ENCODE measurements at places on chromosomes 6 and 20.
A peak's percentile ranks its signal among the peaks of the same experiment; 100 is the strongest.

- peak; percentile 96 for DNase-seq
Observed at GRCh38 chr20:10434832-10435812, at the start of gene SLX4IP. Gene SLX4IP (plus strand): TSS chr20:10435305. CDS start chr20:10458205, 22,900 bp downstream.

GRCh38 chr6:14117158-14118090 lies at the start of gene CD83:
Gene CD83 (plus strand): TSS chr6:14117772. CDS start chr6:14117812, 40 bp downstream.
- no peak for DNase-seq

GRCh38 chr6:44797746-44798145 lies 410.2 kb downstream of the CDC5L start:
- no peak for DNase-seq

GRCh38 chr6:168097621-168098430 lies 18.8 kb upstream of the FRMD1 start:
- DNase-seq, result no peak

GRCh38 chr6:154301839-154302752 lies 54.5 kb downstream of the IPCEF1 start:
- no peak for DNase-seq

- DNase-seq, result peak; percentile 75
Observed at GRCh38 chr6:163667372-163668060, 253.0 kb downstream of the QKI start.

DNA sequence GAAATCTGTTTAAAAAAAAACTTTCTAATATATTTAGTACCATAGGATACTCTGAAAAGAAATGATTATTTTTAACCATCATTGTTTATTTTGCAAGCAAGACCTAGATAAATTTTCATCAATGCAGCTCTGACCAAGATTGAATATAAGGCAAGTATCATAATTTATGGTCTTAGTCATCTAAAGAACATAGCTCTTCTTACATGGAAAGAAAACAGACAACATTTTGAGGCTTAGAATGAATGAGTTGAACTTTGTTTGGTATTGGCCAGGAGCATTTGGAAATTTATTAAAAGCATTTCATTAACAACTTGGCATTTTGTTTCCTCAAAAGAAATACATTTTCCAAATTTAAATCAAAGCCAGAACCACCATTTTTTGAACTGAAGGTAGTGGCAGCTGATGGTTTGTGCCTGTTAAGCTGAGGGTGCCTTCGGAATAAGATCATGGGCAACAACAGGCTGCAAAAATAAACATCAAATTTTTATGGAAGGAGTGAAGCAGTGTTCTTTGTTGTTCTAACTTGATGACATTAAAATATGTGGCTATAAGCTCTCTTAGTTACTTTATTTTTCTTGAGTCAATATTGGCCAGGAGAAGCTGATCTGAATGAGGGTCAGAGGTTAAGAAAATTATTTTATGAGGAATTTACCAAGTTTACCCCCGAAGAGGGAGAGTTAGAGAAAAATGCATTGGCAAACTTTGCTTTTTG lies 6.7 kb upstream of the ATXN1 start:
- DNase-seq, result no peak

DNA sequence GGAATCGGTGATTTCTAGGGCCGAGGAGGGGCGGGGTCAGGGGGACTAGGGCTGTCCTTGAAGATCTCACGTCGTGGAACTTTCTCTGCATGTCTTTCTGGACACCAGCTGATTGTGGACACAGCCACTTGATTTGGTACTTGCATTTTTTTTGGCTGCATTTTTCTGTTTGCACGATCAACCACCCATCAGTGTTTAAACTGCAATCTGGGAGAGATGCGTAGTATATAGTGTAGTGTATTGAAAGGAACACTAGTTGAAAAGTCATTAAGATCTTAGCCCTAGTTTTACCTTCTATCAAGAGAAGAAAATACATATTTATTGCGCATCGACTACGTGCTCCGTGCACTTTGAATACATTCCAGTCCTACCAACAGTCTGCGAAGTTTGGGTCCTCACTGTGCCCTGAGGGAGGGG lies 657 bp downstream of the NT5DC1 start:
- no peak for DNase-seq

DNA sequence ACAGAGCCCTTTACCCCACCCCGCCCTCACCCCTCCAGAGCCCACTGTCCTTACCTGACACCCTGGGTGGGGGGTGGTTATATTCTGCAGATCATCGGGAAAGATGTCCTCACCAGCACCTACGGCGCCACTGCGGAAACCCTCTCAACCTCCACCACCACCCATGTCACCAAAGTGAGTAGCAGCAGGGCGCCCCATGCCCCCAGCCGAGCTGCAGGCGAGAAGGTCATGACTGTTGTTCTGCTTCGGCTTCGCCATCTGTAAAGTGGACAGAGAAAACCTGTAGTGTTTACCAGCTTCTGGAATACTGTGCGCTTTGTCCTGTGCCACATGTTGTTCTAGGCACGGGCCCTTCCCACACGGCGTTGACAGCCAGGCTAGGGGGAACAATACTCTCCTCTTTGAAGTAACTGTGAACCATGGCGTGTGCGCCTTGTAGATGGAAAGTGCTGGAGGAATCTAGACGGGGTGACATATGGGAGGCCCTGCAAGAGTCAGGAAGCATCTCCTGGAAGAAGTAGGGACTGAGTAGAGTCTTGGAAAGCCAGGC lies 16.5 kb upstream of the AAR2 start:
- DNase-seq, result no peak

DNA sequence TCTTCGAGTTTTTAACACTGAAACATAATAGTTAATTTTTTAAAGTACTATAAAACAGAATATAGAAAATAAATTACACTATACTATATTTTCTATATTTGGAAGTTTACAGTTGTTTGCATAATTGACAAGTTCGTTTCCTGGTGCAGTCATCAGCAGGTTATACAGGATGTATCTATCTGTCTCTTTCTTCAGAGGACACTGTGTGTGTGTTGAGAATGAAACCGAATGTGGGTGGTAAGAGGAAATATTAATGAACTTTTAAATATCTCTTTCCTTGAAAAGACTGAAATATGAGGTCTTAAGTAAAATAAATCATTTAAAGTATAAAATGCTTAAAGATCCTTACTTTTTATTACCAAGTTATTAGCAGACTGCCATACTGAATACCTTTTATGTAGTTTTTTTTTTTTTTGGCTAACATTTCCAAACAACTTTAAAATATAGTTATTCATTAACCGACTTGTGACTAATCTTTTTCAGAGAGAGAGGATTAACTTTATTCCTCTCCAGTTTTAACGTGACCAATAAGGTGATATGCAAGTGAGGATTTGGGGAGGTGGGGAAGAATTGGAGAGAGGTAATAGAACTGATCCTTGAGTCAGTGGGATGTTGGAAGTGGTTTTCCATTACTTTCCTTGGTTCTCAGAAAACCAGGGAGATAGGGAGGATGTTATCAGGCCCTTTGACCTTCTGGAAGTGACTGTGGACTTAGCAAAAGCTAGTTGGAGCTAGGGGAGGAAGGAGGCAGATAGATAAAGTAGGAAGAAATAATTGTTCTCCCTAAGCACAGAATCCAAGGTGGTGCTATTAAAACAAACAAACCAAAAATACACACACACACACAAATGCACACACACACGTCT lies 380.0 kb upstream of the FLRT3 start:
- no peak for DNase-seq

DNA sequence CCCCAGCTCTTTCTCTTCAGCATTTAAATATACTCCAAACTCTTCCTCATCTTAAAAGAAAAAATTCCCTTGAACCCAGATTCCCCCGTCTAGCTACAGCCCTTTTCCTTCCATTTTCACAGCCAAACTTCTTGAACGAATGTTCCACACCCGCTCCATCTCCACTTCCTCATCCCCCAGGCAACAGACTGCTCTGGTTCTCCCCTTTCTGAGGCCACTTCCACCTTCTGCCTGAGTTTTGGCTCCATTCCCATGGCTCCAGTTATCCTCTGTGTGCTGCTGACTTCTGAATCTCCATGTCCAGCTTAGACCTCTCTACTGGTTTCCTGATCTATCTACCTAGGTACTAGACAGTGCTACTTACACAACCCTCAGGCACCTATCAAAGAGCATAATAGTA lies 106.4 kb downstream of the RALGAPA2 start:
- DNase-seq, result no peak

GRCh38 chr6:139871803-139872510 lies 497.5 kb upstream of the CITED2 start:
- no peak for DNase-seq

- no peak for DNase-seq
Observed at GRCh38 chr6:100846276-100846675, 34.9 kb downstream of the ASCC3 start.
